ENCODE measurements at places on chromosomes 3 and 15.

DNA sequence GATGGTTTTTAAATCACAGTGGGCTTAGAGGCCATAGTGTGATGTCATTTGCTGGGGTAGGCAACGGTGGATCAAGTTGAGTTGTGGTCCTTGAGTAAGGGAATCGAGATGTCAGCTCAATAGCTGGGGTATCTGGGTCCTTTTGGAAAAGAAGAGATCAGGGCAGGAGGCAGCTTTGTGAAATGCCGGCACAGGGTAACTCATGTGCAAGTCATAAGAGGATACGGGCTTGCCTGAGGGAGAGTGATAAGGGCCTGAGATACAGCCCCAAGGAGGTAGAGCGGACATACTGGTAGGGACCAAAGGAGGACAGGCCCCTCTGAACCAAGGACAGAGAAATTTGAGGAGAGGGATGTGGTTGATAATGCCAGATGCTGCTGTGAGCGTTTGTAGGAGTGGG, 4.2 kb upstream of the FAM131A start:
- no peak for DNase-seq

DNA sequence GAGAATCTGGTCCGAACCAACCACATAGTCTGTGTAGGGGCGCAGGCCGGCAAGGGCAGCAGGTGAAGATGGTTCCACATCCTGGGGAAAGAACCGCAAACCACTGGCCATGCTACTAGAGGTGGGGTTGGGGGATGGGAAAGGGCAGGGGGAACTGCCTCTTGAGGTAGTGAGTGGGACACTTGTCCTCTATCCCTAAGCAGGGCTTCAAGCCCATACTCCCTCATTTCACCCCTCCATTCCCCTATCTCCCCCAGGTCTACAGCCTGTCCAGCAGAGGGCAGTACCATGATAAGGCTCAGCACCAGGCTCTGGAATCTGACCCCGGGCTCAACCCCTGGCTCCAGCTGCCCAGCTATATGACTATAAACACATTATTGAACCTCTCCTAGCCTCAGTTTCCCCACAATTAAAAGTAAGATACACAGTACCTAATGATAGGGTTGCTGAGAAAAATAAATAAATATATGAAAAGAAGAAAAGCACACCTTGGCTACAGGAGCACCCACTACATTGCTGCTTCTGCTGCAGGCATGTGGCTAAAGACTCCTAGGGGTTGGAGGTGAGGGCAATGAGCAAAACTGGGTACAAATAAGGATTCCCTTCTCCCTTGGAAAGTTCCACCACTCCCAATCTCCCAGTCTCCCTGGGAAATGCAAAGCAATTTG, 6.3 kb downstream of the GORASP1 start:
- no peak for DNase-seq

- DNase-seq, result no peak
Observed at GRCh38 chr3:24287755-24288450, 206.7 kb downstream of the THRB start.

GRCh38 chr3:40130721-40131120, 178.8 kb upstream of the EIF1B start:
- DNase-seq, result no peak

DNA sequence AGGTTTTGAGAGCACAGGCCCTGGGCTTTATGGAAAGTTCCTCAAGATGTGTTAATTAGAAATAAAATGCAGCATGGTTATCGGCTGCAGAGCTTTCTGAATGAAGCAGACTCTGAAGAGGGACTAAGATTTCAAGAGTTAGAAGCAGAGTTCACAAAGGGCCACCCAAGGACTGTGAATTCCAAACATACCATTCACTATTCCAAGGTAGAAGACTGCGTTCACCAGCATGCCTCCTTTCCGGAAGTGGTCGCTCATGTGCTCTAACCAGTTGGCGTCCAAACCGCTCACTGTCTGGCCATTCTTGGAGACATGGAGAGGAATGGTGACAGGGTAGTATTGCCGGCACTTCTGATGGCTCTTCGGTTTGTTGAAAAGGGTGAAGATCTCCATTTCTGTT, 104.9 kb downstream of the OXNAD1 start:
- no peak for DNase-seq

DNA sequence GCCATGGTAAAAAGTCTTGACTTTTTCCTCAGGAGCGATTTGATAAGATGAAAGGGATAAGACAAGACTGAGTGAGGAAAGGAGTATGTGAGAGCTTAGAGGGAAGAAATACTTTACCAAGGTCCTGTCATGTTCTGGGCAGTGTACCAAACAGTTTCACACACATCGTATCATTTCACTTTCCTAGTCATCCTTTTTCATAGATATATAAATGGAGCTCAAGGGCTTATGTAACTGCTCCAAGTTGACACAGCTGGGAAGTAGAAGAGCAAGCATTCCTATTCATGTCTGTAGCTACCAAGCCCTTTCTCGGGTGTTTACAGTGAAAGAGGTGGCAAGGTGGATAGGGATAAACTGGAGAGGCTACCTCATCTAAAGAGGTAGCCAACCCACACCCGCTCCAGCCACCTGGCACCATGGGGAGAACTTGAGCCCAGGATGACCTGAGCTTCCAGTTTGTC, 57.4 kb downstream of the MRPS25 start:
- peak; percentile 76 for DNase-seq

DNA sequence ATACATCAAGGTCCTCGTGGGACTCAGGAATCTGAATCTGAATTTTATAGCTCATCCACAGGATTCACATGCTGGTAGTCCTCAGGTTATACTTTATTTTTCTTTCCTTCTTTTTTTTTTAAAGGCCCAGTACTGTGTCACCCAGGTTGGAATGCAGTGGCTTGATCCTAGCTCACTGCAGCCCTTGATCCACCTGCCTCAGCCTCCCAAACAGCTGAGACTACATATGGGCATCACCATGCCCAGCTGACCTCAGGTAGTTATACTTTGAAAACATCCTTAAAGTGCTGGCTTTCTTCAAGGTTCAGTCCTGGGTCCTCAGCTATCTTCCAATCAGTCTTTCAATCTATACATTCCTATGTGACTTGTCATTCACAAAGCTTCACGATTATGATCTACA, 38.2 kb downstream of the SNX4 start:
- no peak for DNase-seq

DNA sequence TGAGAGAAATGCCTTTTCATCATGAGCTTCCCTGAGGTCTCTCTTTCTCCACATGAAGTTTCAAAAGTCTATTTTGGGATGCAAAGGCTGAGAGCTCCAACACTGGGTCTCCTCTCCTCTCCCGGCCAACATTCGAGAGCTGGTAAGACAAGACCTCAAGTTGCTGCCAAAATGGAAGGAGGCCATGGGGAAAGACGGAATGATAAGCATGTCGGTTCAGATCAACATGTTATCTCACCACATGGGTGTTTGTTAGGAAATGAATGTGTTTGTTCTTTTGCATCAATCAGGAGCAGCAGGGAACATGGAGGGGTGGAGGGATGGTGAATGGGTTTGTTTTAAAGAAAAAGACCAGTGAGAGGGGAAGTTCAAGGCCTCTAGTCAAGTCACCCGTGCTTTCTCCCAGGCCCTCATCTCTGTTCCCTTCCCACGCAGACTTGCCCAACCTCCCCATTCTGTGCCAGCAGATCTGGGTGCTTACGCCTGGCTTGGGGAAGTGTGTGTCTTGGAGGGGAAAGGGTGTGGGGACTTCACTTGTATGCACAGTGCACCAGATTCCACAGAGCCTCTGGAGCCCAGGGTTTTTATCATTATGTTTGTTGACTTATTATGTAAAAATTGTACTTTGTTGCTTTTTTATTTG, 23.5 kb upstream of the ATP10A start:
- DNase-seq, result no peak

GRCh38 chr3:112629425-112629824, 11.5 kb downstream of the CCDC80 start:
- DNase-seq, result no peak

DNA sequence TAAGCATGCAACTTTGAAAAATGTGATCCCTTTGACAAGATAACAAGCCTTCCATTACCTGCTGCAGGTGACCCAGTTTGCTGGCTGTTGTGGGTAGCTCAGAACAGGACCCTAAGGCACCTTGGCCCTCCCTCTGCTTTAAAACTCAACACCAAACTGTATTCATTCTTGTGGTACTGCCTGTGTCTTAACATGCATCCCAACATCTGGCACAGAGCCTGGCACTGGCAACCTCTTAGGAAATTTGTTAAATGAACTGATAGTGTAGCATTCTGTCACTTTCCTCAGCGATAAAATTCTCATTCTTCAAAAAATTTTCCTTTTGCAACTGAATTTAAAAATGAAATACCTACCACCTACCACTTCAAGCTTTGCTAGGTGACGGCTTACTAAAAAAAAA, 287.3 kb upstream of the ADAMTS9 start:
- no peak for DNase-seq

DNA sequence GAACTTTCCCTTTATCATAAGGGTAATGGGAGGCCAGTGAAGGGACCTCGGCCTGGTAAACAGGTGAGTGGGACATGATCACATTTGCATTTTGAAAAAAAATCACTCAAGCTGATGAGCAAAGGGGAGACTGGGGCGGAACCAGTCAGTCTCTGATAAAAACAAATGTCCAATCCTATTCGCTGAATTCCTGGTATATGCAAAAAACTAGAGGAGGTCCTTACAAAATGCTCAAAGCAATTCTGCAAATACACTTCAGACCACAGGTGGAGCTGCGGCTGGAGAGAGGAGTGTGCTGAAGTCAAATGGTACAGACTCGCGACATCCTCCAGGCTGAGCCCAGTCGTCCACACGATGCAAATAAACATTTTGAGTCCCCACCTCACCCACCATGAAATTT, 166.7 kb downstream of the FOXP1 start:
- DNase-seq, result no peak

- DNase-seq, result no peak
Observed at GRCh38 chr3:47491777-47492176, 16.0 kb upstream of the SCAP start.

GRCh38 chr3:106214641-106215040, 345.8 kb upstream of the CBLB start:
- DNase-seq, result no peak

DNA sequence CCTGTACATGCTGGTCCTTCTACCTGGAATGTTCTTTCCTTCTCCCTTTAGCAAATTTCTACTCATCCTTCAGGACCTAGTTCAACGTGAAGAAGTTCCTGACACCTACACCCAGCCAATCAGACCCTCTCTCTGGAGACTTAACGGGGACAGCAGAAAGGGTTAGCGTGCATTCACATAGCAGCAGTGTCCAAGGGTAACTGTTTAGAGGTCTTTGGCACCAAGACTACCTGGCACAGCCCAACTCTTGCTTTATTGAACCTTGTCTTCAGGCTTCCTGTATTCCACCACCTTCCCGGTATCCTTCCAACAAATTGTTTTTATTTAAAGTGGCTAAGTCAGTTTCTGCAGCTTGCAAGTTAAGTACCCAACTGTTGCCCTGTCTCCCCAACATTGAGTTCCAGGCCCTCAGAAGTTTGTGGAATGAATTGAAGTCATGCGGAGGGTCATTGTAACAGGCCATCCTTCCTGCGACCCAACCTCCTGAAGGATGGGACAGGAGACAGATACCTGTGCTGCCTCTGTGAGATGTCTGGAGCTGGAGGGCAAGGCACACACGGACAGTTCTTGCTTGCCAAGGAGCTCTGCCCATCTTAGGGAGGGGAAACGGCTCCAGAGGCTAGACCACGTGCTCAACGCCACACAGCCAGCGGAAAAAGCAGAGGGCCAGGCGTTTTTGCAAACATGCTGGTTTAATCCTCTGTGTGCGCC, 14.4 kb upstream of the WNT7A start:
- no peak for DNase-seq

DNA sequence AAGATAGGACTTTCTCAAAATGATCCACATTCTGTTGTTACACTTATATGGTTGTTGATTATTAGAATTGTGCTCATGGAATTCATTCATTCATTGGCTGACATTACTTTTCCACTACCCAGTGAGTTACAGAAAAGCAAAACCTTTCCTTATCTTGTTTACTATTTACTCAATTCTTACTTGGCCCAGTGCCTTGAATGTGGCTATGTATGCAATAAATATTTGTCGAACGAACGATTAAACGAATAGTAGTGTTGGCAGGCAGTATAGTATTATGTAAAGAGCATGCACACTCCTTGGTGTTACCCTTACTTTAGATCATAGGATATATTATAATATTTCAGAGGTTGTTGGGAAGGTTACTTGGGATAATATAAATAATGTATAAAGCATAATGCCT, 31.0 kb downstream of the CTDSPL2 start:
- DNase-seq, result no peak

GRCh38 chr3:20111836-20112235, 71.6 kb downstream of the KAT2B start:
- DNase-seq, result no peak

- no peak for DNase-seq
Observed at GRCh38 chr15:36844534-36844998, 255.8 kb downstream of the MEIS2 start.

- DNase-seq, result no peak
Observed at GRCh38 chr3:181713676-181714612, 2.2 kb downstream of the SOX2 start.

DNA sequence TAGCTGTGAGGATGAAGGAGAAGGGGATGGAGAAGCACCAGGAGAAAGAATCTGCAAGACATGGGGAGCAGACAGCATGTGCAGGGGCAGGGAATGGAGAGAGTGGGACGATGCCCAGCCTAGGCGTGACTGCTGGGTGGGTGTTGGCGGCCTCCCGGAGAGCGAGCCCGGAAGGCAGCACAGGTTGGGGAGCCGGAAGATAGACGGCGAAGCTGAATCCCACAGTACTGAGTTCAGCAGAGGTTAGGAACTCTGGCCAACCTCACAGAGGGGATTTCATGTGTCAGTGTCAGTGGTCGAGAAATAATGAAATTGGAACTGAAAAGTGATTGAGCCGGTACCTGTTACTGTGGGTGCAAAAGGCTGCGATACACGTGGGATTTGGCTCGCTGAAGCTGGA, 55.2 kb downstream of the PXYLP1 start:
- DNase-seq, result peak; percentile 72

DNA sequence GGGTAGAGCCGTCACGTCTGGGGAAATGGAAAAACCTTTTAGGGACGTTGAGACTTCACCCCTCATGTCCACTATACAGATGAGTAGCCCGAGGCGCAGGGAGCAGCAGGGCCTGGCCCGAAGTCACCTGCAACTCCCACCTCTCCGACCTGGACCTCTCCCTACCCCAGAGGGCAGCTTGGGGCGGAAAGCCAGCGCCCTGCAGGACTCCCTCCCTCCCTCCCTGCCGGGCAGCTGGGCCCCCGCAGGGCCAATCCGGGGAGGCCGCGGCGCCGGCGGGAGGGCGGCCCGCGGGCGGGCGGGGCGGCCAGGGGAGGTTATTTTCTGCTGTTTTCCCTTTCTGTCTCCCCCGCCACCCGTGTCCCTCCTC, 2.0 kb downstream of the WNT7A start:
- no peak for DNase-seq

GRCh38 chr3:39383881-39384664, 903 bp downstream of the SLC25A38 start:
- peak; percentile 98 for DNase-seq

- no peak for DNase-seq
Observed at GRCh38 chr3:25603703-25604102, 61.0 kb downstream of the TOP2B start.

GRCh38 chr15:51970132-51970817, 1.3 kb downstream of the LEO1 start:
- no peak for DNase-seq

- no peak for DNase-seq
Observed at GRCh38 chr3:183074261-183074660, 25.0 kb downstream of the MCCC1 start.

GRCh38 chr3:98151241-98151640, 4.0 kb downstream of the OR5H14 start:
- DNase-seq, result no peak

All from osteocyte (in vitro differentiated cells).